Activated naive CD8-positive, alpha-beta T cell treated with anti-CD3 and anti-CD28 coated beads for 36 hours (primary cell): ENCODE measurements at places on chromosomes 12 and 14.

DNA sequence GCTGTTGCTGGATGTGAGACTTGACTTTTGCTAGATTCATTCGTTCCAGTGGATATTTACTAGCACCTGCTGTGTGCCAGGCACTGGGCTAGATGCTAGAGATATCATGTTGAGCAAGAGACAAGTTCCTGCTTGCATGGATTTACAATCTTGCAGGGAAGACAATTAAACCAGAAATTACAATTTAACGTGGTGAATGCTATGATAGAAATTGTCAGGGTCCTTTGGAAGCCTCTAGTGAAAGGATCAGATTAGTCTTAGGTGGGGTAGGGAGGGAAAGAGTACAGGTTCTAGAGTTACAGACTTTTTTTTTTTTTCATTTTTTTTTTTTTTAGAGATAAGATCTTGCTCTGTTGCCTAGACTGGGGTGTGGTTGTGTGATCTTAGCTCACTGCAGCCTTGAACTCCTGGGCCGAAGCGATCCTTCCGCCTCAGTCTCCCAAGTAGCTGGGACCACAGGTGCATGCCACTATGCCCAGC lies 36.7 kb downstream of the SPATS2 start:
- no peak for DNase-seq

DNA sequence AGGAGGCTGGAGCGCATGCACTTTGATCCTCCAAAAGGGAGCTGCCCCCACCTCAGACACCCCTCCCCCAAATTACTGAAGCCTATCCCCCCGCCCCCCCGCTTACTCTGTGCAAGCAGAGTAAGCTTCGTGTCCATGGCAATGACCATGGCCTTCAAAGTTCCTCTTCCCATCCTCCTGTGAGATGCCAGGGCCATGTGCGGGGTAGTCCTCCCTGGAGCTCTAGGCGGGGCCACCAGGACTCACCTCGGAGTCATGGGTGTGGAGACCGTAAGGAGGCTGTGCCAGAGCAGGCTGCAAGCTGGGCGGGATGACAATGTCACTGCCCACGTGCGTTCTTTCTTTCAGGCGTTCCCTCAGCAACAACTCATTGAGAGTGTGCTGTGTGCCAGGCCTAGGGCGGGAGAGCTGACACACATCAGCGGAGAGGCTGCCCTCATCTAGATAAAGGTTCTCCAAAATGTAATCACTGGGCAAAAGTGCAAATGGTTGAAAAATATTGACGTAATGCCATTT lies 66.8 kb downstream of the C14orf132 start:
- DNase-seq: no peak

GRCh38 chr14:27409944-27410343 lies 812.1 kb upstream of the NOVA1 start:
- no peak for DNase-seq

- no peak for DNase-seq
Measured at GRCh38 chr14:90894241-90894640, 78.0 kb upstream of the TTC7B start.
